GM12878 (cell line): ENCODE measurements at places on chromosomes 6 and 20.

DNA sequence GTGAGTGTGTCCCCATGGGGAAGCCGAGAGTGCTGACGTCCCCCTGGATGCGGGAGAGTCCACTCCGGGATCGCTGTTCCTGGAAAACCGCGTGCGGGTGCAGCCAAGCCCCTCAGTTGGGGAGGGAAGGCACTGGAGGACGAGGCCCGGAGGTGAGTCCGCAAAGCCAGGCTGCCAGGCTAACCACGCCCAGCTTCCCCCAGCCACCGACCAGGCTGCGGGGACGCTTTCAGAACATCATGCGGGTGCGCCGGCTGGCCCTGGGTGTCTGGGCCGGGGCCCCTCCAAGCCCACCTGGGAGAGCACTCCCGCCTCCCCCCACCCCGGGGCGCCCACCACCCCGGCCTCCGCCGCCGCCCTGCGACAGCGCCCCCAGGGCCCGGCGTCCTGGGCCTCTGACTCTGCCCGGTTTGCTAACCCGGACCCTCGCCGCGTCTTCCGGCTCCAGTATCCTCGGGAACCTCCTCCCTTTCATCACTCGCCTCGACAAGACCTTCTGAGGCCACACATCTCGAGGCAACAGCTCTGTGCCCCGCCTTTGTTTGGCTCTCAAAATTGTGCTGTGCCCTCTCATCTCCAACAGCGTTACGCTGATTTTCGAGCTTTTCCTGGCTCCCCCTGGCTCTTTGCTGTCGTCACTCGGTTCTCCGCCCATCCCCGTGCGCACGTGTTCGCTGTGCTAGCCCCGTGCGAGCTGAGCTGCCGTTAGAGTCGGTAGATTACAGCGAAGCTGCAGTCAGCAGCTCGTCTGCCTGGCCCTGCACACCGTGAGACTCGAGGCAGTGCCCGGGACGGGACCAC, 47.1 kb upstream of the ENTPD6 start:
- DNase-seq = no peak

DNA sequence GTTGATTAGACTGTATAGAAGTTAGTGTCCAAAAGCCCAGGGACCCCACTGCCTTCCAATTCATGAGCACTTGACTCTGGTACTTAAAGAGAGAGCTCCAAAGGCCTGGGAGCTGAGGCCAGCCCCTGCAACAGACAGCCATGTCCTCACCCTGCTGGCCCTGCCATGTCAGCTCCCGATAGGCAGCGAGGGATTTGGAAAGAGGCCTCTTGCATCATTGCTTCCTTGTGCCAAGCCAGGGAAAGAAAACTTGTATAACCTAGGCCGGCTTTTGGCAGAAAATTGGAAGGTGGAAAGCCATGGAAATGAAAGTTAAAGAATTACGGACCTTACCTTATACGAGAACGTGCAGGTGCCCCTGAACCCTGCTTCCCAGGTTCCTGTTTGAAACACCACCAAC, 8.4 kb upstream of the PCK1 start:
- DNase-seq = no peak

DNA sequence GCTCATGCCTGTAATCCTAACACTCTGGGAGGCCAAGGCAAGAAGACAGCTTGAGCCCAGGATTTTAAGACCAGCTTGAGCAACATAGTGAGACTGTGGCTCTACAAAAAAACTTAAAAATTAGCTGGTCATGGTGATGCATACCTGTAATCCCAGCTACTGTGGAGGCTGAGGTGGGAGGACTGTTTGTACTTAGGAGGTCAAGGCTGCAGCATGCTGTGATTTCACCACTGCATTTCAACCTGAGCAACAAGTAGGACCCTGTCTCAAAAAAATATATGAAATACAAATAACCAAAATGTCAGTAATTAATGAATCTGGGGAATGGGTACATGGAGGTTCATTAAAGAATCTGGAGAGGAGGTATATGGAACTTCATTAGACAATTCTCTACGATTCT, 9.9 kb downstream of the FKBP5 start:
- no peak for DNase-seq

DNA sequence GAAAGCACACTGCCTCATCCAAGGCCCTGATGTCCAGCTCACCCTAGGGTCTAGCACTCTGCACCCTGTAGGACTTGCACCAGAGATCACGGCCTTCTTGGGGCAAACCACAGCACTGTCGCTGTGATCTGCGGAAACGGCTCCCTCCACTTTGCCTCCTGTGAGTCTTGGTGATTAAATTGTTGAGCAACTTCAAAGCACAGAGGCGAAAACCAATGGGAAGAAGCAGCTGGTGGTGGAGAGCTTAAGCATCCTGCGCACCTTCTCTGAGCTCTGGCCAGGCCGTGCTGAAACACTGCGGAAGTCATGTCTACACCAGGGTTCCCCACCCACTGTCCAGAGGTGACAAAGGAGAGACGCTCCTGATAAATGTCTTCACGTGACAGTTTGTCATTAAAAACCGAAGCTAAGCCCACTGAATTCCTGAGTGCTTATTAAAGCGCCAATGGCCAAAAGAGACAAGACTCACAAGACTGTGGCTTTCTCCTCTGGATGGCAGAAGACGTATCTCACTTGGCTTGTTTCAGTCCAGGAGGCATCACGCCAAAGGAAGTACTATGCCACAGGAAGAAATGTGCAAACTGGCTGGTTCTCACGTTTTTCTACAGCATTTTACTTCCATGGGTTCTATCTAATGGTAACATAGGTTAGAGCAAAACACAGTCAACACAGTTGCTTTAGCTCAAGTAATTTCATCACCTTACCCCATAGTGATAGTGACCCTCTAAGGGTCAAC, 3.1 kb downstream of the RAMACL start:
- DNase-seq = no peak

- no peak for DNase-seq
Observed at GRCh38 chr6:12436683-12437082, 146.5 kb downstream of the EDN1 start.
